ENCODE measurements at places on chromosomes 3 and 15. TPM values are rescaled to one million over a fixed set of nuclear protein-coding genes. Genes with fewer than 3 reads are reported as not detected.

DNA sequence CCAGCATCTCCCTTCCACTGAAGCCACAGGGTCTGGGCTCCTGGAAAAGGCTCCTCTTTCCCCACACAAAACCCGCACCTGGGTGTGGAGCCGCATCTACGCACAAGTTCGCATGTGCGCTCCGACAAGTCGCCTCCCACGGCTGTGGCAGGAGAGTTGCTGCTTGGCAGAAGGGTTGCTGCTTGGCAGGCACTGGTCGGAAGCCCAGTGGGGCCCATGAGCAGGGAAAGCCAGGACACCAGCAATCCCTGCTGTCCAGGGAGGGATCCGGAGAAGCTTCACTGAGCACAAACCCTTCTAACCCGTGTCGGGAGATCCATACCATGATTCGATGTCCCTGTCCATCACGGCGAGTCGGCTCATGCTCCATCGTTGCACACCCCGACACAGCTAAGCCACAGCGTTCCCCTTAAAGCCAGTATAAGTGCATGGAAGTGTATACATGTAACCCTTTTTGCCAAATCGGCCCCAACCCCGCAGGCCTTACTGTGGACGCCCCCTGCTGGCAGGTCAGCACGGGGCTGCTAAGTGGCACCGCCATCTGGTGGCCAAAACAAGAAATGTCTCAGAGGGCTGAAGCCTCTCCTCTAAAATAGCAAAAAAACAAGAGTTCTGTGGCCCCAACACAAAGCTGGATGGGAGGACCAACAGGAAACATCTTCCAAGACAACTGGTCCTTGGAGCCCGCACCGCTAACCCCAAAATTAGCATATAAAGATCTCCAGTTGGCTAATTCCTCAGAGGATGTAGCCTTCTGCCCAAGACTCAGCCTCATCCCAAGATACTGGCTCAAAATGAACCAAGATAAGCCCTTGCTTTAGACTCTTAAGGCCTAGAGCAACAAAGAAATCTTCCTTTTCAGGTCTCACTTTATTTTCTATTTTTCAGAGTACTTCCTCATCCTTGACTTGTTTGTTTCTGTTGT, 8.3 kb downstream of the ANKRD63 start:
- DNase-seq: peak; percentile 88
- H3K4me1 ChIP-seq: peaks cover 5% of the 10 kb centered on the region
- H3K27me3 ChIP-seq: no peaks in the 10 kb centered on the region
- no peak overlapping the region for H3K27ac ChIP-seq
- no peak overlapping the region for H3K4me3 ChIP-seq
- no peaks in the 10 kb centered on the region for H3K36me3 ChIP-seq

GRCh38 chr15:91890614-91891013, 37.1 kb downstream of the SLCO3A1 start:
- H3K4me1 ChIP-seq: peaks cover 23% of the 10 kb centered on the region
- no peak for DNase-seq
- H3K36me3 ChIP-seq: no peaks in the 10 kb centered on the region

DNA sequence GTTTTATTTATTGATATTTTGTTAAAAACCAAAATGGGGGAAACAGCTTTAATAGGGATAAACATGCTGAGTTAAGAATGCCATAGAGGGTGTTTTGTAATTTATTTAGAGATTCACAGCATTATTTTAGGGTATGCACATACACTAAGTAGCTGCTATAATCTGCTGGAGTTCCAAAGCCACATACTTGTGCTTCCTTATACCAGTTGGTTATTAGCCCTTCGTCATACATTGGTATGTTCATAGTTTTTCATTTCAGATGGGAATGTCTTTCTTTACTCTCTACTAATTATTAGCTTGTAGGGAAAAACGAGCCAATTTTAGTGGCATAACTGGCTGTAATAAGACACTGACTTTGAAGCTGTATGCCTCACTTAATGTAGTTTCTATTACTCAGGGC, 74.9 kb downstream of the PFN2 start:
- H3K4me3 ChIP-seq: no peak overlapping the region
- peaks cover 4% of the 10 kb centered on the region for H3K36me3 ChIP-seq
- DNase-seq: no peak
- H3K4me1 ChIP-seq: no peaks in the 10 kb centered on the region

The TYRO3 gene
- not detected for polyA plus RNA-seq

The MAGI1 gene
- polyA plus RNA-seq: not detected

The FGD5 gene
- not detected for polyA plus RNA-seq

The HTD2 gene
- polyA plus RNA-seq: 28.8 TPM

DNA sequence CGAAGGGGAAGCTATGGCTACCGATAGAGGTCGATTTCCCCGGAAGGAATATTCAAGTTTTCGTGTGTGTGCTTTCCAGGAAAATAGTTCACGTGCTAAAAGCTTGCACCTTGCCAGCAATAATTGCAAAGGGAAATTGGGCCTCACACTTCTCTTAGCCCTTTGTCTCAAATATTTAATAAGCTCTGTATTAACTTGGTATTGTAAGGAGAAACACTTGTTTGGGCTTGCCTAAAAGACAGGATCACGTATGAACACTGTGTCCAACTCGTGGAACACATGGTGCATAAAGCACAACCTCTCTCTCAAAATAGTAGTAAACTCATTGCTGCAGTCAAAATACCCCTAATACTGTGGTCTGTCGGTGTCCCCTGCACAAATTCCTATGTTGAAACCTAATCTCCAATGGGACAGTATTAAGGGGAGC, 352 bp upstream of the TMF1 start:
- peaks cover 21% of the 10 kb centered on the region for H3K36me3 ChIP-seq
- no peak for DNase-seq
- peaks cover 45% of the 10 kb centered on the region for H3K4me1 ChIP-seq
- peak overlapping the region; percentile 96 for H3K27ac ChIP-seq
- H3K4me3 ChIP-seq: peak overlapping the region; percentile 98

The PLAAT1 gene
- polyA plus RNA-seq: not detected

The ADCY5 gene
- 0.11 TPM for polyA plus RNA-seq

- H3K4me3 ChIP-seq: no peak overlapping the region
- DNase-seq: no peak
- no peaks in the 10 kb centered on the region for H3K27me3 ChIP-seq
- no peak overlapping the region for H3K27ac ChIP-seq
Observed at GRCh38 chr3:82281205-82281604, 519.8 kb upstream of the GBE1 start.

GRCh38 chr15:47742742-47743141, 25.4 kb downstream of the SEMA6D start:
- H3K27me3 ChIP-seq: no peaks in the 10 kb centered on the region
- no peak overlapping the region for H3K27ac ChIP-seq
- no peaks in the 10 kb centered on the region for H3K36me3 ChIP-seq
- DNase-seq: no peak

The ENTPD3 gene
- polyA plus RNA-seq: not detected

The TJP1 gene
- polyA plus RNA-seq: not detected

The FAM162A gene
- polyA plus RNA-seq: 136 TPM

The FEZF2 gene
- not detected for polyA plus RNA-seq

The CLDND1 gene
- polyA plus RNA-seq: 246 TPM

- no peak overlapping the region for H3K4me3 ChIP-seq
- no peak overlapping the region for H3K27ac ChIP-seq
- peaks cover 6% of the 10 kb centered on the region for H3K4me1 ChIP-seq
- H3K27me3 ChIP-seq: no peaks in the 10 kb centered on the region
Observed at GRCh38 chr3:48318713-48319468, 14.6 kb downstream of the SPINK8 start.

DNA sequence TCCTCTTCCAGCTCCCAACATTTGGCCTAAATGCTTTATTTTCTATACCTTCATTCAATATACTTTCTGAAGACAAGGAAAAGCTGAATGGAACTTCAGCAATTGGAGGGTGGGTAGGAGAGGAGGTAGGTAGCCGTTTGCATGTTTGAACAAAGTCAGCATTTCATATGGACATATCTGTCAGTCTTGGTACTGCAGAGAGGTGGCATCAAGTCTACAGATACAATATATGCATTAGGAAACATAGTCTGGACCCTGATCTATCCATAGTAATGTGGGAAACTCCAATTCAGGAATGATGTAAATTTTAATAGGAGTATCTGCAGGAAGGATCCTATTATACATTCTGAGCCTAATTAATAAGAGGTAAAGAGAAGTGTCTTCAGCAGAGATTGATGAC, 526.4 kb downstream of the MECOM start:
- H3K27me3 ChIP-seq: no peaks in the 10 kb centered on the region
- no peaks in the 10 kb centered on the region for H3K36me3 ChIP-seq
- H3K4me1 ChIP-seq: no peaks in the 10 kb centered on the region

- no peak overlapping the region for H3K27ac ChIP-seq
- no peaks in the 10 kb centered on the region for H3K27me3 ChIP-seq
- no peak for DNase-seq
- no peaks in the 10 kb centered on the region for H3K36me3 ChIP-seq
- H3K4me3 ChIP-seq: no peak overlapping the region
- H3K4me1 ChIP-seq: no peaks in the 10 kb centered on the region
Observed at GRCh38 chr3:41175365-41175764, 23.9 kb upstream of the CTNNB1 start.

The HRG gene
- not detected for polyA plus RNA-seq

- no peaks in the 10 kb centered on the region for H3K27me3 ChIP-seq
- no peaks in the 10 kb centered on the region for H3K4me1 ChIP-seq
- no peak overlapping the region for H3K27ac ChIP-seq
- H3K36me3 ChIP-seq: no peaks in the 10 kb centered on the region
- DNase-seq: no peak
Observed at GRCh38 chr15:101176625-101177024, 75.2 kb downstream of the CHSY1 start.
